ENCODE measurements at places on chromosomes 2 and 18.

DNA sequence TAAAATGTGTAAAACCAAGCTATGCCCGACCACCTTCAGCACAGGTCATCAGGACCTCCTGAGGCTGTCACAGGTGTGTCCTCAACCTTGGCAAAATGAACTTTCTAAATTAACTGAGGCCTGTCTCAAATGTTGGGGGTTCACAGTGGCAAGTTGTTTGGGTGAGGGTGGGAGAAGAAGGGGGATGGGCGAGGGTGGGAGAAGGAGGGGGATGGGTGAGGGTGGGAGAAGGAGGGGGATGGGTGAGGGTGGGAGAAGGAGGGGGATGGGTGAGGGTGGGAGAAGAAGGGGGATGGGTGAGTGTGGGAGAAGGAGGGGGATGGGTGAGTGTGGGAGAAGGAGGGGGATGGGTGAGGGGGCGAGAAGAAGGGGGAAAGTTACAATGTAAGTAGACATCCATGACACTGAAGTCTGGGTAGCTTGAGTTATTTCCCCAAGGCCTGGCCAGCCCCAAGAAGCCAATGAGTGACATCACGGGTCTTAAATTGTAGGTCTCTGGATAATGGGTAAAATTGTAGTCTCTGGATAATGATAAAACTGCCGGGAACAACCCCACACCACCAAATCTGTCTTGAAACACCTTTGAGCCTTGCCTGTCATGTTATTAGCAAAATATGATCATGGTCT, 56.3 kb downstream of the TIMM21 start:
- no peak for DNase-seq

DNA sequence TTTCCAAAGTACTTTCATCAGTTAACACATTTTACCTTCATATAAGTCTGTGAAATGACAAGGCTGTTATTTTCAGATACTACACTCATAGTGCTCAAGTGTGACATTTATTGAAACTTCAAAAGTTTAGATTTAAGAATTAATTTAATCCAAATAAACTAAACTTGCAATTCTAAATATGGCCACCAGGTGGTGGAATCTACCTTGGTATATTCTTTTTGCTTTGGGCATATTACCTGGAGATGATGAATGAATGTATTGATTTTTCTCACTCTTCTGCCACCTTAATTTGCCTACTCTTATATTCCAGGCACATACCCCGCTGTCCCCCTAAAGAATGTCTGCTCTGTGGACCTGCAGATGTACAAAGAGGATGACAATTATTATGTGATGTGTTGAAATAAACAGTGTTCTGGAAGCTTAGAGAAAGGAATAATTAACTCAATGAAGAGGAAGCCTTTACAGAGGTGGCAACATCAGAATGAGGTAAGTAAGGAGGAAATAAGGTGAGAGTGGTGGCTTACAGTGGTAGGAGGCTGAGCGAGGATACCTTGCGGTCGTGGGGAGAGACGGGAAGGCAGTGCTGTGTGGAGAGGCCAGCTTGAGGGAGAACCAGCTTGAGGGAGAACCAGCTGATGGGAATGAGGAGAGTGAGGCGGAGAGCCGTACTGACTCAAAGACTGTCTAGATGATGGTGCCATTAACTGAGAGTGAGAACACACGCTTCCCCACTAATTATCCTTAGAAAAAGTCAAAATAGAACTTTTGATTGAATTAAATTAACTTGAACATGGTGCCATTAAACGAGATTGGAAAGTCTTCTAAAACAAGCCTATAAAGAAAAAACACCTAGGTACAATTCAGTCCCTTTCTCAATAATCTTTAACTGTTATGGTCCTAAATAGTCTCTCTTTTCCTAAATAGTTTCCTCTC, 179.5 kb downstream of the CELF4 start:
- no peak for DNase-seq

GRCh38 chr2:112259509-112260294, 4.9 kb upstream of the ZC3H8 start:
- DNase-seq = peak; percentile 79

- no peak for DNase-seq
These were observed 49.2 kb upstream of the FRZB start for GRCh38 chr2:182915369-182916326.

- DNase-seq = no peak
These were observed 139.7 kb downstream of the ROCK1 start for GRCh38 chr18:20971886-20972267.

GRCh38 chr18:35983818-35984217, 11.3 kb downstream of the RMP24 start:
- DNase-seq = no peak

- no peak for DNase-seq
These were observed 383.1 kb downstream of the TSN start for GRCh38 chr2:122138561-122138960.

- no peak for DNase-seq
These were observed 336.6 kb upstream of the SALL3 start for GRCh38 chr18:78643004-78643403.

- DNase-seq = no peak
These were observed 259.9 kb upstream of the THSD7B start for GRCh38 chr2:136505462-136505861.

DNA sequence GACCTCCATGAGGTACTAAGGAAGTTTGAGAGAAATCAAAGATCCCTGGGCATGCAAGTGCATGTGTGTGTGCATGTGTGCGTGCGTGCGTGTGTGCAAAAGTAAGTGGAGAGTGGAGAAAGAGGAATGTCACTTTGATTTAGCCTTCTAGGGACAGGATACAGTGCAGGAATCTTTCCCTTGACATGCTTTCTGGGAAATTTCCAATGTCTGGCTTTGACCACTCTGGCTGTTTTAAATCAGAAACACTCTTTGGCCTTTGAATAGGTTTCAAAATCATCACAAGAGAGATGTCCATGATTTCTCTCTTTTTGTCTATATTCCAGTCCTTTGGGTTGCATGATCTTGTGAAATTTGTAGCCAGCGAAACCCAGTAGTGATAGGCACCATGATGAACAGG, 162.0 kb downstream of the ALK start:
- DNase-seq = no peak

GRCh38 chr2:10913501-10914271, 2.0 kb downstream of the KCNF1 start:
- no peak for DNase-seq

- no peak for DNase-seq
These were observed 82.2 kb upstream of the RMDN2 start for GRCh38 chr2:37842732-37843440.

DNA sequence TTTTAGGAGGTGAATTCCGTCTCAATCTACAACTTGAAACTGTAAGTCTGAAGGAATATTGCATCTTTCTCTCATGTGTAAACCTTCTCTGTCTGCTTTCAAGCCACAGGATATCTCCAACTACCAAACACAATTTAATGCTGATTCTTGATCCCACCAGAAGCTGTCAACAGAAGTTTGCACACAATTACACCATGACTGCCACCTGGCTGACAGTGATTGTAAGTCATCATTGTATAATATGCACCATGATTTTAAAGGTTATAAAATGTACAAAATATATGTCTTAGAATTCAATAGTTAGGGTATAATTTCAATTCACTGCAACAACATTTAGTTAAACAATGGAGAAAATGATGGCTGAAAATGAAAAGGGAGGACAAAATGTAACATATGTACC, 18.4 kb downstream of the PREPL start:
- DNase-seq = no peak

- no peak for DNase-seq
These were observed 31.4 kb downstream of the SOWAHC start for GRCh38 chr2:109645412-109646184.

GRCh38 chr18:80037869-80038630, 3.8 kb downstream of the RBFA start:
- DNase-seq = no peak

GRCh38 chr2:208939852-208940251, 484.0 kb upstream of the MAP2 start:
- DNase-seq = no peak

DNA sequence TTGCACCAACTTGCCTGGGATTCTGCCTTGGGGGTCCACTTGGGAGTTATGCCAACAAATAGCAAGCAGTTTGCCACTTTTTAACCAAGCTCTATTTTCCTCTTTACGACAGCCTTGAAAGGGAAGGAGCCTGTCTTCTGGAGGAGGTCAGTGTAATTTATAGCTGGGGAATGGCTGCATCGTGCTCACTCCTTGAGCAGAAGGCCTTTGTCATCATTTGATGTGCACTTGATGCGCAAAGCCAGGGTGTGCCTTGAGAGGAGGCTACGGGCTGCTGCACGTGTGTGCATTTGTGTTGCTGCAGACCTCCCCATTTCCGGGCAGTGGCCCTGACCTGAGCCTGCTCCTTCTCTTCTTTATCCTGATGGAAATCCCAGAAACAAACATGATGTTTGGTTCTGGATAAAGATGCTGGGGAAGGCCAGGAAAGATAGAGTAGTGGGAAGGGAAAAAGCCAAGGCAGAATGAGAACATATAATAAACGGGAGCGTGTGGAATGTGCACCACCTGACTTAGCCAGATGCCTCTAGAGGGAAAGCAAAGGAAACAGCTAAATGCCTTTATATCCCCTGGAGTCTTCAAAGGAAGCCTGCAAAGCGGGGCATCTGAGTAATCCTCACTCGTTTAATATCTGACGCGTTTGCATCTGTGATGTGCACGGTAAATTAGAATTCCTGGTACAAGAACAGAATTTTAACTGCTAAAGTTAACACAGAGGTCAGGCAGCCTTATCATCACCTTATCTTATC, 68.3 kb upstream of the ZNF521 start:
- no peak for DNase-seq

GRCh38 chr2:129024796-129025195, 706.1 kb upstream of the HS6ST1 start:
- DNase-seq = no peak

DNA sequence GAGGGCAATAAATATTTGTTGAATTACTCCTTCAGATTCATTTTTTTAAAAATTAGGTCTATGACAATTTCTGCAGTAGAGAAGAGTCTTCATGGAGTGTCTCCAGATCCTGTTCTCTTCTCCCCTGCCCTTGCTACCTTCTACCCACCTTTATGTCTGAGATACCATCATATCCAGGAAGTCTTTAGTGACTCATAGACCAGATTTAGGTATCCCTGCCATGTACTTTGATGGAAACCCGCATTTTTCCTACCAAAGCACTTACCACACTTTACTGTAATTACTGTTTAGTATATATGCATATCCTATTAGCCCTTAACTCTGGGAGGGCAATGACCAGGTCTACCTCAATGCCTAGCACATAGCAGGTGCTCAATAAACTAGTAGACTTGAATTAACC, 11.6 kb downstream of the ZNF397 start:
- DNase-seq = no peak

GRCh38 chr2:230690439-230690838, 22.2 kb upstream of the CAB39 start:
- no peak for DNase-seq

- no peak for DNase-seq
These were observed 354.3 kb upstream of the ID2 start for GRCh38 chr2:8327371-8328100.

DNA sequence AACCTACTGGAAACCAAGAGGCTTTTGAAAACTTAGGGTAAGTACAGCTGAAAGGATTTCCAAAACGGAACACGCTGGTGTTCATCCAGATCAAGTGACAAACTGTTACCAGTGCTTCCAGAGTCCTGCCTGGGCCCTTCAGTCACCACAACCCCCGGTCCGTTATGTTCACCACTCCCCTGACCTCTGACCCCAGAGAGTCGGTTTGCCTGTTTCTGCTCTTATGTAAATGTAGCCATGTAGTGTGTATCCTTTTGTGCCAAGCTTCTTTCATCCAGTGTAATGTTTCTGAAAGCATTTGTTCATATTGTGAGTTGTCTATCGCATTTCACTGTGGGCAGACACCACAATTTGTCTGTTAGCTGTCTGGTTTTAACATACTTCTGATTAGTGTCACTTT, 217.5 kb downstream of the NCK2 start:
- no peak for DNase-seq

GRCh38 chr2:221570321-221570935, 1.7 kb downstream of the EPHA4 start:
- peak; percentile 23 for DNase-seq

GRCh38 chr2:161983866-161984265, 90.1 kb downstream of the DPP4 start:
- no peak for DNase-seq

DNA sequence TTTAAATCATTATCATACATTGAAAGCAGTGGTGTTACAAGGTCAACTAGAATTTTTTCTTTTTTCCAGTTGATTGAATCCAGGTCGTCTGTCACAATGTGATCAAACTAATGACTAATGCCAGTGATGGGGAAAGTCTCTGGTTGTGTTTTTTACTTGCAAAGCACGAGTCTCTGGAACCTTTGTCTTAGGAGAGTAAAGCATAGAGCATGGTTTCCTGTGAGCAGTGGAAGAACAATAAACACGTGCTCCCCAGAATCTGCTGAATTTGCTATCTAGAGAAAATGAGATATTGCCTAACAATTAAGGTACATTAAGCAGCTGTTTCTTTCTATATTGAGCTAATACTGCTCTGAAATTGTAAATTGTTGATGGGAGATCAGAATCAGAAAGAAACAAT, 1332.4 kb upstream of the TMEFF2 start:
- no peak for DNase-seq

- no peak for DNase-seq
These were observed 285.8 kb downstream of the TMX3 start for GRCh38 chr18:68429111-68429510.

- no peak for DNase-seq
These were observed 227.6 kb upstream of the PARD3B start for GRCh38 chr2:204317640-204318039.

DNA sequence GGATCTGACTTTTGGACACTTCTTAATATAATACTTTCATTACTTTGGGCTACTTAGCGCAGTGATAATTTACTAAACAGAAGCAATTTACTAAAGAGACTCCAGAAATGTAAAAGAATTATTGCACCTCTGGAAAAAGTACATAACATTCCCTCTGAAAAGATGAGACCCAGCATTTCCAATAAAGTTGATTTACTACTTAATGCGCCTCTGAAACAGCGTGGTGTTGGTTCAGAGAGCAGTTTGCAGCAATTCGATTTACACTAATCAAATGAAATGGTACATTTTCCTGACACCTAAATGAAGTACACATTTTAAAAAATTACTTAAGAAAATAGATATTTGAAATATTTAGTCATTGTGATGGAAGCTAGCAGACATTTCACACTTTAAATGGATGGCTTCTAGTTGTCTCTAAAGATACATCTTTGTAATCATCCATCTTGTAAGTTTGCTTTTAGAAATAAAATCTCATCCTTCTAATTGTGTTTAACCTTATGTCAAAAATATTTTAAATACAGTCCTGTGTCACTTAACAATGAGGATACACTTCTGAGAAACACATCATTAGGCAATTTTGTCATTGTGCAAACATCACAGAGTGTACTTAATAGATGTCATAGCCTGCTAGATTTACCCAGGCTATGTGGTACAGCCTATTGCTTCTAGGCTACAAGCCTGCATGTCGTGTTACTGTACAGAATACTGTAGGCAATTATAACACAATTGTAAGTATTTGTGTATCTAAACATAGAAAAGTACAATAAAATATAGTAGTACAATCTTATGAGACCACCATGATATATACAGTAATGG, 284.6 kb upstream of the UBE2E3 start:
- no peak for DNase-seq

- no peak for DNase-seq
These were observed 8.1 kb downstream of the CHMP1B start for GRCh38 chr18:11859282-11859830.

All from neural crest cell (in vitro differentiated cells).